HepG2 (cell line): ENCODE measurements at places on chromosomes 12 and 14. TPM values are rescaled to one million over a fixed set of nuclear protein-coding genes. Genes with fewer than 3 reads are reported as not detected.

DNA sequence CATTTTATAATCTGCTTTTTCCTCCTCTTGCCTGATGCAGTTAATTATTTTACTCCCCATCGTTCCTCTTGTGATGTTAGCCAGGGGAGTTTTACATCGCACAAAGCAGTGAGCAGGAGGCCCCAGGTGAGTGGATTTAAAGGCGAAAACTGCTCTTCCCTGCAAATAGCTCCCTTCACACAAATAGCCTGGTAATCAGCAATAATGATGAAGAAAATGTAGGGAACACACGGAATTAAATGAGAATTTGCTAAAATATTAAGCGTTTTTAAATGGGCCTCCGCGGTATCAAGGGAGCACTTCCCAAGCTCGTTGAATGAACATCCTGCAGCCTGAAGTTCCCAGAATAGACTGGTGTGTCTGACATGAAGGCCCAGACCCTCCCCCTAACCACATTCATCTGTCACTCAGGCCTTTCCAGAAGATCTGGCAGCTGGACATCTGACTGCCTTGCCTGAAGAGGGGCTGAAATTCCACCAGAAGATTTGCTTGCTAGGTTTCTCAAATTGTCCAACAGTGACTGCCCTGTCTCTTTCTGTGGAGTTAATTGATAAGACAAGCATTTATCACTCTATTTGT is 127.2 kb downstream of the CCDC60 start:
- DNase-seq, result no peak
- H3K4me3 ChIP-seq, result no peak overlapping the region
- H3K4me1 ChIP-seq, result no peaks in the 10 kb centered on the region

NCAPD2 gene
- 42.8 and 51.1 TPM in 2 replicates for polyA plus RNA-seq

ITGA7 gene
- polyA plus RNA-seq, result 0.65 and 1.8 TPM in 2 replicates

ANKRD33 gene
- polyA plus RNA-seq, result 0.04 and 0.07 TPM in 2 replicates
